ENCODE measurements at places on chromosomes 5 and 9. TPM values are rescaled to one million over a fixed set of nuclear protein-coding genes. Genes with fewer than 3 reads are reported as not detected.

SOHLH1 gene
- not detected for total RNA-seq

SEMA4D gene
- 24.6 TPM for total RNA-seq

BTNL3 gene
- total RNA-seq = not detected

DNA sequence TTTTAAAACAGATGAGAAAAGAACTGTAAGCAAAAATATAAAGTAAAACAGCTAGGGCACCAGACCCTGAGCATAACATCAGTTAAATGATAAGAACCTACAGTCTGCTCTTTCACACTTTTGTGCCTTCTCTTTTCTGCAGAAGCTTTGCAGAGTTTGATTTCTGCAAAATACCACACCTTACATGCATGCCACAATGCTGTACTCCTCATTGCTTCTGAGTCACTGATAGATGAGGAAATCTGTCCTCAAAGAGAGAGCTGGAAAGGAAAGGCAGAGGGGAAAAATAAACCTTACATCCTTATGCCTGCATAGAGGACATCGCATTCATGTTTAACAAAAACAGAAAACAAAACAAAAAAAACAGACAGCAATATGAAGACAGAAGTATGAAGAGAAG lies 142.9 kb downstream of the ATPSCKMT start:
- no peaks in the 10 kb centered on the region for H3K27me3 ChIP-seq
- H3K4me1 ChIP-seq = no peaks in the 10 kb centered on the region
- no peaks in the 10 kb centered on the region for H3K36me3 ChIP-seq
- H3K27ac ChIP-seq = no peak overlapping the region

GRCh38 chr5:109907731-109908130 lies 218.0 kb downstream of the MAN2A1 start:
- H3K27ac ChIP-seq = no peak overlapping the region
- H3K4me3 ChIP-seq = no peak overlapping the region
- H3K4me1 ChIP-seq = no peaks in the 10 kb centered on the region
- H3K27me3 ChIP-seq = no peaks in the 10 kb centered on the region

DNA sequence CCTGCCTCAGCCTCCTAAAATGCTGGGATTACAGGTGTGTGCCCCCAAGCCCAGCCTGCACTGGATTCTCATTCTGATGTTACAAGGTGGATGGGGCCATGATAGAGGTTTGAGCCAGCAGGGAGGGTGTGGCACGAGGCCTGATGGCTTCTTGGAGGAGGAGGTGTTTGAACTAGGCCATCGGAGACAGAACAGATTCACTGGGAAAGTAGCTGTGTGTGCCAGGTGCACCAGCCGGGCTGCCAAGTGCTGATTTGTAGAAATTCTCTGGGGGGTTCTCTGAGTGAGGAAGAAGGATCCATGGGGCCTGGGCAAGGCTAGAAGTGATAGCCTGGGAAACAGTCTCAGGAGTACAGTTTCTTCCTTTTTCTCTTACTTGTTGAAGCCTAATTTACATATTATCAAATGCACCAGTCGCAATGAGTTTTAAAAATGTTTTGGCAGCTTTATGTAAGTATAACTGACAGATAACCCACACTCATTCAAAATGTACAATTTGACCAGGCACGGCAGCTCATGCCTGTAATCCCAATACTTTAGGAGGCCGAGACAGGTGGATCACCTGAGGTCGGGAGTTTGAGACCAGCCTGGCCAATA lies 31.1 kb upstream of the STXBP1 start:
- DNase-seq = no peak
- H3K4me1 ChIP-seq = peaks cover 16% of the 10 kb centered on the region
- no peaks in the 10 kb centered on the region for H3K36me3 ChIP-seq
- no peaks in the 10 kb centered on the region for H3K27me3 ChIP-seq
- H3K4me3 ChIP-seq = no peak overlapping the region

DNA sequence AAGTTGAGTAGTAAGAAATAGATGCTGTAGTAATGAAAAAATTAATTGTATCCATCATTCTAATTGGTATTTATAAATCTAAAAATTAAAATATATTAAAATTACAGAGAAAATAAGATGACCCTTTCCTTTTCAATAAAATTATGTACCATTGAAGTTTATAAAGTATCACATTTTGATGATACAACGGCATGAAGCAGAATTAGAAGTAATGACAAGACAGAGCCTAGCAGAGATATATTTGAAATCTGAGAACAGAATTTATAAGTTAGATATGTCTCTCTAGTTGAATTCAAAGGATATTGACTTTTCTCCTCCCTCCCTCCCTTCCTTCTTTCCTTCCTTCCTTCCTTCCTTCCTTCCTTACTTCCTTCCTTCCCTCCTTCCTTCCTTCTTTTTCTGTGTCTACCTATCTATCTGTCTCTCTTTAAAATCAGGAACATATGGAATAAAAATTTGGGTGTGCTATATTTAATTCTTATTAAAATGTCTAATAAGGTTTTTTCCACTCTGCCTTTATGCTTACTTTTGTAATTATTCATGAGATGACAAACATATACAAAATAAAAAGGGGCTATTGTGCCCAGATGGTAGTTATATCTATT lies 258.5 kb upstream of the CD180 start:
- H3K27ac ChIP-seq = no peak overlapping the region
- no peak for DNase-seq
- H3K36me3 ChIP-seq = no peaks in the 10 kb centered on the region
- H3K4me1 ChIP-seq = no peaks in the 10 kb centered on the region
- H3K4me3 ChIP-seq = no peak overlapping the region

GRCh38 chr9:6368831-6369230 lies 40.7 kb downstream of the TPD52L3 start:
- no peak overlapping the region for H3K4me3 ChIP-seq
- no peaks in the 10 kb centered on the region for H3K36me3 ChIP-seq
- no peaks in the 10 kb centered on the region for H3K4me1 ChIP-seq
- no peak overlapping the region for H3K27ac ChIP-seq

DNA sequence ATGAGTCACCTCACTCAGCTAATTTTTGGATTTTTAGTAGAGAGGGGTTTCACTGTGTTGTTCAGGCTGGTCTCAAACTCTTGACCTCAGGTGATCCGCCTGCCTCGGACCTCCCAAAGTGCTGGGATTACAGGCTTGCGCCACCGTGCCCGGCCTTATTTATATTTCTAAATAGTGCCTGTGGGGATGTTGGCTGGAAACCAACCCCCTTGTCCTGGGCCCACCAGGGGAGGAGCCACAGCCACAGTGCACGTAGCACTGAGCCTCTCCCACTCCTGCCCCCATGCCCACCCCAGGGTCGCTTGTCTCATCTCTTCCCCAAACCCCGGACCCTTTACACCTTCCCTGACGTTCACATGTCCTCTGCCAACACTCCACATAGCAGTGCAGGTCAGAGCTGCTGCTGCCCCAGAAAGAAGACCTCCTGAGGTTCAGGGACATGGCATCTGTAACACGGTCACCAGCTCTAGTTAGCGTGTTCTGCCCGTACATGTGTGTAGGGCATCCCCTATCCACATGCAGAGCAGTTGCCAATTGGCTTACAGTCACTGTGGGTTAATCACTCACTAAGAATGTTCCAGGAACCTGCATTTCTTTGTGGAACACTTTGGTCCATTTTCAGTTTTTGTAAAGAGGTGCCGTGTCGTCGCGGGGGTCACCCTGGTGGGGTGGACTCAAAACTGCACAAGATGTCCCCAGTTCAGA lies 10.2 kb upstream of the MRPS2 start:
- H3K27me3 ChIP-seq = no peaks in the 10 kb centered on the region
- no peak overlapping the region for H3K27ac ChIP-seq
- H3K4me3 ChIP-seq = no peak overlapping the region
- no peak for DNase-seq
- H3K4me1 ChIP-seq = no peaks in the 10 kb centered on the region
- no peaks in the 10 kb centered on the region for H3K36me3 ChIP-seq

Measured in breast epithelium (tissue), 4 donors.